RWPE2 (cell line): ENCODE measurements at places on chromosomes 2 and 18.
A peak's percentile ranks its signal among the peaks of the same experiment; 100 is the strongest.

GRCh38 chr2:168495524-168495923 lies 39.5 kb downstream of the CERS6 start:
- peaks cover 6% of the 10 kb centered on the region; the same call in 1 of the 2 replicates for H3K36me3 ChIP-seq
- H3K27me3 ChIP-seq: no peaks in the 10 kb centered on the region
- H3K4me3 ChIP-seq: no peak overlapping the region
- H3K27ac ChIP-seq: no peak overlapping the region

- no peak overlapping the region for H3K27ac ChIP-seq
- no peaks in the 10 kb centered on the region for H3K27me3 ChIP-seq
- no peak overlapping the region for H3K4me3 ChIP-seq
- no peaks in the 10 kb centered on the region for H3K4me1 ChIP-seq
- no peaks in the 10 kb centered on the region for H3K36me3 ChIP-seq
Observed at GRCh38 chr2:224242561-224242960, 159.3 kb downstream of the FAM124B start.

- DNase-seq: no peak
- no peak overlapping the region for H3K4me3 ChIP-seq
- H3K27me3 ChIP-seq: no peaks in the 10 kb centered on the region
- peaks cover 42% of the 10 kb centered on the region for H3K36me3 ChIP-seq
Observed at GRCh38 chr18:58322464-58322863, 278.4 kb downstream of the NEDD4L start.

DNA sequence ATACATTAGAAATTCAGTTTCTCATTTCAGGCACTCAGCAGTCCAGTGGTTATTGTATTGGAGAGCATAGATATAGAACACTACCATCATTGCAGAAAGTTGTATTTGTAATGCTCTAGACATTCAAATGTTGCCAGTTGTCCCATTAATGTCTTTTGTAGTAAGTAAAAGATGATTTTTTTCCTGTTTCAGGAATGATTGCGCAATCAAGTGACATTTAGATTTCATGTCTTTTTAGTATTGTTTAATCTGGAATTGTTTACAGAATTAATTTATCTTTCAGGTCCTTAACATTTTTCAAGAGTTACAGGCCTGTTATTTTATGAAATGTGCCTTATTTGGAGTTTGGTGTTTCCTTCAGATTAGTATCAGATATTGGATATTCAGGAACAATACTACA lies 134.7 kb downstream of the MSTN start:
- no peaks in the 10 kb centered on the region for H3K27me3 ChIP-seq
- no peaks in the 10 kb centered on the region for H3K36me3 ChIP-seq
- peaks cover 2% of the 10 kb centered on the region for H3K4me1 ChIP-seq
- no peak overlapping the region for H3K4me3 ChIP-seq
- no peak overlapping the region for H3K27ac ChIP-seq

- no peak for DNase-seq
- peaks cover 23% of the 10 kb centered on the region for H3K36me3 ChIP-seq
- no peaks in the 10 kb centered on the region for H3K27me3 ChIP-seq
- H3K4me3 ChIP-seq: peak overlapping the region; percentile 67
Observed at GRCh38 chr2:20049637-20050036, 1.8 kb downstream of the LAPTM4A start.

DNA sequence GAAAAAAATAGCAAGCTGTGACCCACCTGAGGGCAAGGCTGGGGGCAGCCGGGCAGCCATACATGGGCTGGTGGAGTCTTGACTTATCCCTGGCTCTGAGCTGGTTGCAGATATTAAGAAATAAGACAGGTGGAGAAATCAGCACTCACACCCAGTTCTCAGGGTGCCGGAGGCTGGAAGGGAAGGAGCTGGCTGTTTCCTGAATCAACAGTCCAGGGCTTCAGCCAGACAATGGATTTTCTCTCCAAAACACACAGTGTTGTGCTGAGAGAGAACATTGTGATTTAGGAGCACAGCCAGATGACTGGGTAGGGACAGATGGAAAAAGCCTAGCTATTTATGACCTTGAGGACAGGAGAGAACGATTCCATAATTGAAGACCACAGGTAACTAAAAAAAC lies 208.8 kb downstream of the LDLRAD4 start:
- no peak overlapping the region for H3K27ac ChIP-seq
- H3K36me3 ChIP-seq: no peaks in the 10 kb centered on the region
- DNase-seq: no peak
- no peaks in the 10 kb centered on the region for H3K27me3 ChIP-seq
- no peaks in the 10 kb centered on the region for H3K4me1 ChIP-seq

DNA sequence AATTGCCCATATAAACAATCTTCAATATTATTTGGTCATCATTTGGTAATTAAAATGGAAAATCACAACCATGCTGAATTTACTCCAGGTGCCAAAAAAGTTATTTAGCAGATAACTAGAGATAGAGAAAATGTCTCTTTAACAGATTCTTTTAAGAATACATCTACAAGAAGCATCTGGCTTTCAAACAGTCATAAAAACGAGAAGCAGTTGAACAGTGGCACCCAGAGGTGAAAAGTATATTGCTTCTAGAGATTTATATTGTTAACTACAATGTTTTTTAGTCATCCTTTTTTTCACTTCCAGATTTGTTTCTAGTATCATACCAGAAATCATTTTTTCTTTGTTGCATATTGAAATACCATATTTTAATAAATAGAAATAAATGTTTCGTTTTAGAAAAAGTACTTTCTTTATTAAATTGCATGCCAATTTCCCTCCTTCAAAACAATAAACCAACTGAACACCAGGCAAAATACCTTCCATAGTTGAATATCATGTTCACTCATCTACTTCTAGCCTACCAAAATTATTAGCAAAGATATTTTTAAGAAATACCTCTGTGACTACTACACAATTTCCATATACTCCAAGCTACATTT lies 65.4 kb upstream of the HNRNPA3 start:
- H3K4me3 ChIP-seq: no peak overlapping the region
- H3K4me1 ChIP-seq: no peaks in the 10 kb centered on the region
- DNase-seq: no peak
- H3K36me3 ChIP-seq: no peaks in the 10 kb centered on the region
- no peak overlapping the region for H3K27ac ChIP-seq

DNA sequence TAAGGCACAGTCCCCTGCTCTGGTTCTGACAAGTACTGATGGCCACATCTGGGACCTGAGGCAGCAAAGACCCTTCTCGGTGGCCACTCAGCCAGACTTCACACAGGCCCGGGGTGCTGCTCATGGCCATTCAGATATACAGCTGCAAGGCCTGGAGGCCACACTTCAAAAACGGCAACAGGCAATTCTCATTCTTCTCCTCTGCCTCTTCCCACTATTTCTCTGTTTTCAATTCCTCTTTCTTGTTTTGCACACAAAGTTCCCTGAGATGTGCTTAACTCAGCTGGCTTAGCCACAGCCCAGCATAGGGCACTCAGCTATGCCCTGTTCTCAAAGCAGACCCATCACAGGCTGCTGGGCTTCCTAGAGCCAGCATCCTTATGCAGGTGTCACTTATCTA lies 29.9 kb downstream of the PTPN18 start:
- H3K36me3 ChIP-seq: no peaks in the 10 kb centered on the region
- H3K4me1 ChIP-seq: no peaks in the 10 kb centered on the region
- no peak overlapping the region for H3K4me3 ChIP-seq

DNA sequence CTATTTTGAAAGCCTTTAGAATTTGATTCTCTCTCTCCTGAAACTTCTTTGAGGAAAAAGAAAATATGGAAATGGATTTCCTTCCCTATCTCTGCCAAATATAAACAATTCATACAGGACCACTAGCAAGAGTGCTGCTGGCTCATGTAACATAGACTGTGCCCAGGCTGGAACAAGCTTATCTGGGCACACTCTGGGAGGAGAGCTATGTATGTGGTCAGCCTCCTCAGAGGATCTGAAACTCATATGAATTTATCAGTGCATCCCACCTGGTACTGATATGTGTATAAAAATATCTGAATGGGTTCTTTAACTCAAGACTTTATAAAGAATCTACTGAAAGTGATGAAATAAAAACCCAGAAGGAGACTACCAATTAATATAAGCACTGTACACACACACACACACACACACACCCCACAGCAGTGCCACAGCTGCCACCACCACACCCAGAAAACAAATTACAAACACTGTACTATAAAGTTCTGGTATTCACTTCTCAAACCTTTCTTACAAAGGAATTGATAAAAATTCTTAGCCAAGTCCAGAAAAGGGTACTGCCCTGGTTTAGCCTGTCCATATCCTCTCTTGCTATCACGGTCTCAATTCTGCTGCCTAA lies 115.6 kb downstream of the IRS1 start:
- no peak for DNase-seq
- no peaks in the 10 kb centered on the region for H3K27me3 ChIP-seq
- peaks cover 20% of the 10 kb centered on the region for H3K4me1 ChIP-seq
- H3K4me3 ChIP-seq: no peak overlapping the region

DNA sequence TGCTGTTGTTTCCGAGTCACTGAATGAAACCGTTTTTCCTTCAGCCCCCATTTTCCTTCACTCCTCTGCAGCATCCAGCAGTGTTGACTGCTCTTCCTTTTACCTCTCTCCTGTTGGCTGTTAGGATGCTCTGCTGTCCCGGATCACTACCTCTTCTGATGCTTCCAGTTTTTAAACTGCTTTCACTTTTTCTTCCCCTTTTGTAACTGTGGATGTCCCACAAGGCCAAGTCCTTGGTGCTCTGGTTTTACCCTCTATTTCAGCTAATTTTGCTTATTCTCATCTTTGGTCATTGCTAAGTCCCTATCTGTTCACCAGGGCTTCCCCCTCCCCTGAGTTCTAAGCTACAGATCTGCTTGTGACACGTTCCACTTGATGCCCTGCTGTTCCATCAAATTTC lies 39.4 kb upstream of the MAP4K3 start:
- H3K4me3 ChIP-seq: no peak overlapping the region
- H3K27me3 ChIP-seq: no peaks in the 10 kb centered on the region
- H3K36me3 ChIP-seq: no peaks in the 10 kb centered on the region

DNA sequence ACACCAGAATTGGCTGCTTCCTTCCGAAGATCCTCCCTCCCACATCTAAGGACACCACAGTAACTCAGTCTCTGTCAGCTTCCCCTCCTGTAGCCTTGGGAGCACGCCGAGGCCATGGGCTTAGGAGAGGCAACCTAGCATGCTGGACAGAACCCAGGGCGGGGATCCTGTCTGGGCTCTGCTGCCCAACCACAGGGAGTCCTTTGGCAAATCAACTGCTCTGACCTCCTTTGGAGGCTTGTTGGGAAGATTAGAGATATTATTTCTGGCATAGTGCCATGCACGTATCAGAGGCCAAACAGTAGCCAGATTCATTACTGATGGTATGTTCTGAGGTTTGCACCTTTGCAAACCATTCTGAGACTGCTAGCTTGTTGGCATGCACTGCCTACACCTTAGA lies 262.7 kb upstream of the EPAS1 start:
- no peaks in the 10 kb centered on the region for H3K36me3 ChIP-seq
- H3K27ac ChIP-seq: no peak overlapping the region
- no peak for DNase-seq
- H3K4me1 ChIP-seq: peaks cover 11% of the 10 kb centered on the region

DNA sequence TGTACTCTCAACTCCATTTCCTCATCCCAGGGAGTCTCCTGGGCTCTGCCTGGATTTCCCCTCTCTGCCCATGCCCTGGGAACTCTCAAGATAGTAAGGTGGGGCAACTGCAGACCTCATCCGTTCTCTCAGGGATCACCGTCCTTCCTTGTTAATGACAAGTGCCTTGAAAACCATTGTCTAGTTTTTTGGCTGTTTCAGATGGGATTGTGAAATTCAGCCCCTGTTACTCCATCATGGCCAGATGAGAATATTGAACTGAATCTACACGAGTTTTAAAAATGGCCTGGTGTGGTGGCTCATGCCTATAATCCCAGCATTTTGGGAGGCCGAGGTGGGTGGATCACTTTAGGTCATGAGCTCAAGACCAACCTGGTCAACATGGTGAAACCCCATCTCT lies 665 bp upstream of the HRH4 start:
- DNase-seq: no peak
- no peak overlapping the region for H3K27ac ChIP-seq
- no peaks in the 10 kb centered on the region for H3K36me3 ChIP-seq
- no peaks in the 10 kb centered on the region for H3K27me3 ChIP-seq

DNA sequence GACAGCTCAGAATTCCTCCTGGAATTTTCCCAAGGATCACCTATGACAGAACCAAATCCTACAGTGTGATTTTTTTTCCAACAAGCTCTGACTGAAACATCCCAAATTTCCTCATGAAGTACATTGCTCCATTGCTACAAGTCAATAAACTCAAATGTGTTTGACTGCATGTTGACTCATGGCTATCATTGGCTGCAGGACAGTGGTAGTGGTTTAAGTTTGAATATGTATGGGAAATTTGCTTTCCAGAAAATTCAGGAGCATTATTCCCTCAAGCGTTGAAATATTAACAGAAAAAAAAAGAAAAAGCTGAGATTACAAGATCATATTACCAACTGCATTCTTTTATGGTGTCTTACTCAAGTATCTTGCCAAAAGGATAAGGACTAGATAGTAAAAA lies 402.8 kb upstream of the DSEL start:
- peaks cover 3% of the 10 kb centered on the region for H3K4me1 ChIP-seq
- no peaks in the 10 kb centered on the region for H3K36me3 ChIP-seq
- no peaks in the 10 kb centered on the region for H3K27me3 ChIP-seq

DNA sequence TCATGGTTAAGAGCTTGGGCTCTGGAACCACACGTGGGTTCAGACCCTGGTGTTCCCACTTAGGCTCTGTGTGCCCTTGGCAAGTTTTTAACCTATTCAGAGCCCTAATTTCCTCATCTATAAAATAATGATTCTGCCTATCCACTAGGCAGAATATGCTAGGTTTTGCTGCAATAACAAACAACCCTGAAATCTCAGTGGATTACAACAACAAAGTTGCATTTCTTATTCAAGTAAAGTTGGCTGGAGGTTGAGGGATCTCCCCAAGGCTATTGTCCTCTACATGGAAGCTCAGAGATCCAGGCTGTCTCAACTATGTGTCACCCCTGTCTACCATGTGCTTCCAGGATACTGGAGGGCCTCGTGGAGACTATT lies 275.4 kb upstream of the SIX2 start:
- peak overlapping the region; percentile 59 for H3K27ac ChIP-seq
- peaks cover 25% of the 10 kb centered on the region for H3K4me1 ChIP-seq
- H3K4me3 ChIP-seq: no peak overlapping the region
- H3K27me3 ChIP-seq: no peaks in the 10 kb centered on the region

- H3K4me3 ChIP-seq: no peak overlapping the region
- peaks cover 3% of the 10 kb centered on the region for H3K4me1 ChIP-seq
- no peaks in the 10 kb centered on the region for H3K27me3 ChIP-seq
- H3K36me3 ChIP-seq: no peaks in the 10 kb centered on the region
- no peak overlapping the region for H3K27ac ChIP-seq
Observed at GRCh38 chr2:187989925-187990623, 301.6 kb upstream of the GULP1 start.

- no peaks in the 10 kb centered on the region for H3K27me3 ChIP-seq
- no peak overlapping the region for H3K27ac ChIP-seq
- H3K36me3 ChIP-seq: no peaks in the 10 kb centered on the region
- no peak for DNase-seq
Observed at GRCh38 chr2:134737671-134738070, 18.9 kb upstream of the TMEM163 start.

- no peak for DNase-seq
- peaks cover 7% of the 10 kb centered on the region for H3K4me1 ChIP-seq
- H3K36me3 ChIP-seq: no peaks in the 10 kb centered on the region
- no peaks in the 10 kb centered on the region for H3K27me3 ChIP-seq
Observed at GRCh38 chr2:43142921-43143438, 83.4 kb downstream of the ZFP36L2 start.

GRCh38 chr2:1010415-1010930 lies 59.8 kb downstream of the SNTG2 start:
- no peaks in the 10 kb centered on the region for H3K36me3 ChIP-seq
- H3K4me3 ChIP-seq: no peak overlapping the region
- no peaks in the 10 kb centered on the region for H3K27me3 ChIP-seq
- DNase-seq: no peak
- H3K27ac ChIP-seq: no peak overlapping the region
- H3K4me1 ChIP-seq: no peaks in the 10 kb centered on the region
